ENCODE measurements at places on chromosomes 12 and 14. TPM values are rescaled to one million over a fixed set of nuclear protein-coding genes. Genes with fewer than 3 reads are reported as not detected.

MRPL51 gene
- total RNA-seq, result 201 TPM

- H3K27me3 ChIP-seq, result 0 out of 2 replicates have a peak, but pooled peaks cover 4% of the 10 kb centered on the region
- H3K27ac ChIP-seq, result no peak overlapping the region
- peaks cover 5% of the 10 kb centered on the region for H3K4me1 ChIP-seq
- DNase-seq, result no peak
These were observed 71.5 kb upstream of the ARHGAP5 start for GRCh38 chr14:32005628-32006027.

- H3K27ac ChIP-seq, result no peak overlapping the region
- H3K4me3 ChIP-seq, result no peak overlapping the region
- no peaks in the 10 kb centered on the region for H3K27me3 ChIP-seq
- peaks cover 57% of the 10 kb centered on the region for H3K36me3 ChIP-seq
These were observed 93.5 kb downstream of the ATXN2 start for GRCh38 chr12:111505601-111506036.

GRCh38 chr12:75751769-75752471, 240.5 kb upstream of the KRR1 start:
- no peaks in the 10 kb centered on the region for H3K27me3 ChIP-seq
- H3K36me3 ChIP-seq, result no peaks in the 10 kb centered on the region

DNA sequence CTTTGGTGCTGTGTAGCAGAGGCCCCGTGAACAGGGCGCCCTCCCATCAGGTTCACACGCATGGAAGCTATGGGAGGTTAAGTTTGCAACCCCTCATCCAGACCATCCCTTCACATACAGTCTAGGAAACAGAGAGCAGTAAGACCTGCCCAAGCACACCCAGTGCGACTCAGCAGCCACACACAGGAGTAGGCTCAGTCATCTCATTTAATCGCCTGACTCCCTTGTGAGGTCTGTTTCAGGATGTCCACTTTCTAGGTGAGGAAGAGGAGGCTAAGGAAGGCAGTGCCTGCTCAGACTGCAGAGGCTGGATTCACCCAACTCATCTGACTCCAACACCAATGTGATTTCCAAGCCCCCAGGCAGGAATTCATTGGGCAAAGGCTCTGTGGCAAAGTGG, 11.9 kb downstream of the BDKRB1 start:
- DNase-seq, result no peak
- H3K4me3 ChIP-seq, result no peak overlapping the region
- H3K27ac ChIP-seq, result no peak overlapping the region
- H3K36me3 ChIP-seq, result no peaks in the 10 kb centered on the region
- no peaks in the 10 kb centered on the region for H3K27me3 ChIP-seq
- H3K4me1 ChIP-seq, result no peaks in the 10 kb centered on the region

- no peak overlapping the region for H3K4me3 ChIP-seq
- H3K27me3 ChIP-seq, result no peaks in the 10 kb centered on the region
- no peak overlapping the region for H3K27ac ChIP-seq
- no peak for DNase-seq
- H3K4me1 ChIP-seq, result peaks cover 15% of the 10 kb centered on the region
- no peaks in the 10 kb centered on the region for H3K36me3 ChIP-seq
These were observed 3.1 kb upstream of the MFAP5 start for GRCh38 chr12:8665759-8666158.

ARHGEF25 gene
- total RNA-seq, result 0.87 TPM

GRCh38 chr12:92338671-92339070, 193.0 kb upstream of the BTG1 start:
- DNase-seq, result no peak
- H3K27me3 ChIP-seq, result no peaks in the 10 kb centered on the region
- no peaks in the 10 kb centered on the region for H3K4me1 ChIP-seq
- no peak overlapping the region for H3K27ac ChIP-seq
- no peak overlapping the region for H3K4me3 ChIP-seq
- H3K36me3 ChIP-seq, result no peaks in the 10 kb centered on the region

RNASE3 gene
- not detected for total RNA-seq

- no peak overlapping the region for H3K27ac ChIP-seq
- DNase-seq, result no peak
- no peaks in the 10 kb centered on the region for H3K4me1 ChIP-seq
- no peaks in the 10 kb centered on the region for H3K27me3 ChIP-seq
These were observed 51.7 kb upstream of the MYF6 start for GRCh38 chr12:80655751-80656150.

IRAK3 gene
- total RNA-seq, result not detected

AJUBA gene
- not detected for total RNA-seq

- H3K36me3 ChIP-seq, result no peaks in the 10 kb centered on the region
- DNase-seq, result no peak
- H3K27ac ChIP-seq, result no peak overlapping the region
- no peaks in the 10 kb centered on the region for H3K27me3 ChIP-seq
- no peak overlapping the region for H3K4me3 ChIP-seq
These were observed 24.4 kb upstream of the STK38L start for GRCh38 chr12:27219693-27220054.

TRHDE gene
- not detected for total RNA-seq

GRCh38 chr14:69685218-69685616, 73.8 kb downstream of the SUSD6 start:
- peak overlapping the region; percentile 83 for H3K27ac ChIP-seq
- no peaks in the 10 kb centered on the region for H3K27me3 ChIP-seq
- DNase-seq, result no peak
- H3K4me3 ChIP-seq, result no peak overlapping the region
- no peaks in the 10 kb centered on the region for H3K36me3 ChIP-seq

GRCh38 chr12:75685617-75686225, 174.3 kb upstream of the KRR1 start:
- no peak overlapping the region for H3K4me3 ChIP-seq
- H3K36me3 ChIP-seq, result no peaks in the 10 kb centered on the region
- H3K27me3 ChIP-seq, result no peaks in the 10 kb centered on the region
- no peak overlapping the region for H3K27ac ChIP-seq
- no peak for DNase-seq

DNA sequence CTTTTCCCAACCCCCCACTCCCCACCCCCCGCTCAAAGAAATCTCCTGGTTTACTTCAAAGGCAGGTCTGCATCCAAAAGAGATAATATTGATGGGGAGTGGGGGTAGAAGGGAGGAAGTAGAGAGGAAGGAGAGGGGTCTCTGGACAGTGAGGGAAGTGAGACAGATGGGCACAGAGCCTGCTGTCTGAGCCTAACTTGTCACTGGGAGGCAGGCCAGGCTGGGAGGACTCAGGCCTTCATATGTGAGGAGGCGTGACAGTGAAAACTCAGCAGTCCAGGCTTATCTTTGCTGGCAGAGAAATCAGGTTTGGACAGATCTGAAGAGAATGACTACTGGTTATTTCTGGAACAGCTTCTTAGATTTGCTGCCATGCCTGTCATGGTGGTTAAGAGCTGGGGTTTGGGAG, 192.3 kb downstream of the NUAK1 start:
- no peaks in the 10 kb centered on the region for H3K4me1 ChIP-seq
- no peak overlapping the region for H3K4me3 ChIP-seq
- H3K36me3 ChIP-seq, result no peaks in the 10 kb centered on the region
- DNase-seq, result no peak
- no peak overlapping the region for H3K27ac ChIP-seq

DNA sequence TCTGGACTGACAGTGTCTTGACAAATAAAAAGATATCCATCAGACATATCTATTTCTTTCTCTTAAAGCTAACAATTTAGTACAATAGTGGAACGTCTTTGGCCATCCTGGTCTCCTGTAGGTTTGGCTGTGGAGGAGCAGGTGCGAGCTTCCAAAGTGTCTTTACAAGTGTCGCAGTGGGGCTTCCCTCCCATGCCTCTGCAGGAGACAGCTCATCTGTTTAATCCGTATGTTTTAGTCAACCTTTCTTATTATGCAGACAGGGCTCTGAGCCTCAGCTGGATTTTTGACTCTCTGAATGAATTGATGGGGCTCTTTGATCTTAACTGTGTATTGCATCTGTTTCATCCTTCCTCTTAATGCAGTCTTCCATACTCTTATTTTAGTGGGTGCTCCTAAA, 57.5 kb downstream of the RMST start:
- H3K27ac ChIP-seq, result no peak overlapping the region
- H3K4me3 ChIP-seq, result no peak overlapping the region
- no peaks in the 10 kb centered on the region for H3K4me1 ChIP-seq
- no peaks in the 10 kb centered on the region for H3K36me3 ChIP-seq
- no peaks in the 10 kb centered on the region for H3K27me3 ChIP-seq

ANKS1B gene
- 23.4 TPM for total RNA-seq

DNA sequence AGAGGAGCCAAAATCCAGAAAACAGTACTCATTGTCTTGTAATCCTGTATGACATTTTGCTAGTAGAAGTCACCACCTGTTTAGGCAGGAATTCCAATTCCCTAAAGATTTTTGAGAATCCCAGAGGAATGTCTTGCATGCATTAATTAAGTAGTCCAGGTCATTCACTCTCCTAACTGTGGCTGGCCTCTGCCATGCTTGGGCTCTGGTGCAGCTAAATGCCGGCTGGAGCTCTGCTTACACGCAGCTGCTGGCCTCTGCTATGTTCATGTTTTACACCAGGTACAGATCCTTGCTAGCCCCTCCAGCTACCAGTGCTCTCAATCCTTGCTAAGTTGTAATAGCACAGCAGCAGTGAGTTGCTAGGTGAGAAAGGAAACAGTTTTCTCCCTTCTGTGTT, 16.3 kb upstream of the HIF1A start:
- H3K4me1 ChIP-seq, result peaks cover 4% of the 10 kb centered on the region
- H3K4me3 ChIP-seq, result no peak overlapping the region
- no peak overlapping the region for H3K27ac ChIP-seq
- H3K27me3 ChIP-seq, result no peaks in the 10 kb centered on the region
- no peak for DNase-seq

C14orf132 gene
- 0.07 TPM for total RNA-seq

DNA sequence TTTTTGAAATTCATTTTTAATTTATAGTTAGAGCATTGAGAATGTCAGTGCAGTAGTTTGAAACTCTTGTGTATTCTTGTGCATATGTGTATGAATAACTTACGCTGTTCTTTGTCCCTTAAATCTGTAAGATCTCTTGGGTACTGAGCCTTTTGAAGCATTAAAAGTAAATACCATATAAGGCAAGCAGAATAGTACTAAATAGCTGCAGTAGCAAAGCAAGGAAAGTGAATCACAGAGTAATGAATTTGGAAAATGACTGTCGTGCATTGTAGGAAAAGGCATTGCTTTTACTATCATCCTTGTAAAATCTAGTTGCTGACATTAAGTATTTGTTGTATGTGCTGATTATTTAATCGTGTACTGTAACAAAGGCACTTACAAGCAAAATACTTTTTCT, 12.1 kb downstream of the CNOT2 start:
- peak overlapping the region; percentile 27 for H3K4me3 ChIP-seq
- H3K4me1 ChIP-seq, result peaks cover 97% of the 10 kb centered on the region

KRT86 gene
- not detected for total RNA-seq

TAS2R30 gene
- total RNA-seq, result 6.0 TPM

DNA sequence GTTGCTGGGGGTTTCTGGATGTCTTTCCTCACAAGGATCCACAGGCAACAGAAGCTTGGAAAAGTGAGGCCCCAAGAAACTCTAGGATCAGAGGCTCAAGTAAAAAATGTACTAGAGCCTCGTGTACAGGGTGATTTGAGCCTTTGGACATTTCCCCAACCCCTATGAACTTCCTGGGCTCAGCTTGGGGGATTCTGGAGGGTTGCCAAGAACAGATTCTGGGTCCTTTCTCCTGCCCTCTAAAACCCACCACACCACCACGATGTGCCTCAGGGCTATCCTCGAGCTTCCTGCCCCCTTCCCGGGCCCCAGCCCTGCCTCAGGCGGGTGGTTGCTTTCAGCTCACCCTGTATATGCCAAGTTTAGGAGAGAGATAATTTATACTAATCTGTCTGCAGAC, 583 bp downstream of the FAM186B start:
- H3K4me3 ChIP-seq, result no peak overlapping the region
- no peak overlapping the region for H3K27ac ChIP-seq
- no peaks in the 10 kb centered on the region for H3K36me3 ChIP-seq

- peaks cover 7% of the 10 kb centered on the region for H3K4me1 ChIP-seq
- H3K36me3 ChIP-seq, result no peaks in the 10 kb centered on the region
- no peaks in the 10 kb centered on the region for H3K27me3 ChIP-seq
These were observed 29.3 kb downstream of the CD9 start for GRCh38 chr12:6229224-6230218.

OVCH1 gene
- not detected for total RNA-seq

GRCh38 chr12:107967170-107967569, 161.9 kb upstream of the WSCD2 start:
- no peaks in the 10 kb centered on the region for H3K4me1 ChIP-seq
- H3K27me3 ChIP-seq, result no peaks in the 10 kb centered on the region

- H3K27me3 ChIP-seq, result no peaks in the 10 kb centered on the region
- no peak overlapping the region for H3K27ac ChIP-seq
- H3K36me3 ChIP-seq, result no peaks in the 10 kb centered on the region
- DNase-seq, result no peak
- H3K4me3 ChIP-seq, result no peak overlapping the region
- H3K4me1 ChIP-seq, result no peaks in the 10 kb centered on the region
These were observed 13.6 kb downstream of the SNRNP35 start for GRCh38 chr12:123471374-123472068.

CARMIL3 gene
- total RNA-seq, result 110 TPM

- H3K27ac ChIP-seq, result no peak overlapping the region
- H3K4me3 ChIP-seq, result peak overlapping the region; percentile 81
- H3K36me3 ChIP-seq, result no peaks in the 10 kb centered on the region
- H3K27me3 ChIP-seq, result peaks cover 4% of the 10 kb centered on the region
- DNase-seq, result peak; percentile 44
- H3K4me1 ChIP-seq, result peaks cover 35% of the 10 kb centered on the region
These were observed 1.1 kb downstream of the ETV6 start for GRCh38 chr12:11650286-11651281.

DNA sequence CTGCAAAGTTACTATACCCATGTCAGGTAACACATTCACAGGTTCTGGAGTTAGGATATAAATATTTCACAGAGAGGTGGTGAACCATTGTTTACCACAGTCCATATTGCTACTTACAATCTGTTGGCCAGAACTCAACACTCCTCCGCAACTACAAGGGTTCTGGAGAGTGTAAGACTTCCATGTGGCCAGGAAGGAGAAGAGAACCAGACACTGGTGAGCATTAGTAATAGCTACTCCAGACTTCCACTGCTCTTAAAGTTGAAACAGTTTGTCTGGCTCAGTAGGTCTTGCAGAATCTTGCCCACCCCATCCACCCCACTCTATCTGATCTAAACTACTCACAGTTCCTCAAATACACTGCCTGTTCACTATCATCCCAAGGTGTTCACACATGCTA, 369.6 kb downstream of the DUSP6 start:
- no peaks in the 10 kb centered on the region for H3K27me3 ChIP-seq
- H3K36me3 ChIP-seq, result no peaks in the 10 kb centered on the region
- no peaks in the 10 kb centered on the region for H3K4me1 ChIP-seq
- H3K4me3 ChIP-seq, result no peak overlapping the region
- H3K27ac ChIP-seq, result no peak overlapping the region

GRCh38 chr12:105576261-105576660, 245.8 kb downstream of the C12orf75 start:
- H3K4me3 ChIP-seq, result no peak overlapping the region
- DNase-seq, result no peak
- no peaks in the 10 kb centered on the region for H3K27me3 ChIP-seq
- H3K4me1 ChIP-seq, result no peaks in the 10 kb centered on the region

DNA sequence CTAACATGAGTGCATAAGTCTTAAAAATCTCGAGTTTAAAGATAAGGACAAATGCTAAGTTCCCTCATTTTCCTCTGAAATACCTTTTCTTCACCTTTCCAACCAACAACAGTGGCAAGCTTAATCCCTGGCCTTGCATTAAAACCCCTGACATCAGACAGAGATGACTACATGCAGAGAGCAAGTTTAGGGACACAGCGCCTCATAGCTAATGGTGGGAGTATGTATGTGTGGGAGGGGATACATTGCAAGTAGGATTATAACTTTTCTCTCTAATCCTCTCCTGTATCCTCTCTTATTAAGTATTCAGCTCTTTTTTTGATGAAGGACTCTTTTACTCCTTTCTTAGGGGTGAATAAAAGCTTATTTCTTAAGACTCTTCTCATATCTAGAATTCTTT, 547.1 kb downstream of the CCER1 start:
- no peaks in the 10 kb centered on the region for H3K4me1 ChIP-seq
- no peak for DNase-seq
- H3K4me3 ChIP-seq, result no peak overlapping the region
- H3K27me3 ChIP-seq, result no peaks in the 10 kb centered on the region
